IMR-90 (cell line): ENCODE measurements at places on chromosomes 1 and 21. TPM values are rescaled to one million over a fixed set of nuclear protein-coding genes. Genes with fewer than 3 reads are reported as not detected.
A peak's percentile ranks its signal among the peaks of the same experiment; 100 is the strongest.

Gene TNFSF4
- 10.8 and 13.4 TPM in 2 replicates for polyA plus RNA-seq

Gene SPOCD1
- polyA plus RNA-seq: 132 and 135 TPM in 2 replicates

DNA sequence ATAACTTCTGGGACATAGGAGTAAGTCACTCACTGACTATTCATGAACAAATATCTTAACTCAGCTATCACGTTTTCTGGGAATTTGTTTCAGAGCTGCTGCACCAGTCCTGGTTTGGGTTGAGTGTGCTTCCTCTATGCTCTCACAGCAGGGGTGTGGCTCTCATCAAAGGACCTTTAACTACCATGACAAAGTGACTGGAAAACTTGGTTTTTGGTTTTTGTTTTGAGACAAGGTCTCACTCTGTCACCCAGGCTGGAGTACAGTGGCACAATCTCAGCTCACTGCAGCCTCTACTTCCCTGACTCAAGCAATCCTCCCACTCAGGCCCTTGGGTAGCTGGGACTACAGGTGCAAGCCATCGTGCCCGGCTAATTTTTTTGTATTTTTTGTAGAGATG, 4.1 kb downstream of the ILDR2 start:
- H3K27ac ChIP-seq: no peak overlapping the region
- no peaks in the 10 kb centered on the region for H3K36me3 ChIP-seq
- H3K4me3 ChIP-seq: no peak overlapping the region
- H3K27me3 ChIP-seq: peaks cover 32% of the 10 kb centered on the region
- no peaks in the 10 kb centered on the region for H3K4me1 ChIP-seq
- no peak for DNase-seq

GRCh38 chr1:191671236-191671635, 487.0 kb upstream of the RGS18 start:
- H3K36me3 ChIP-seq: no peaks in the 10 kb centered on the region
- DNase-seq: peak; percentile 62
- no peak overlapping the region for H3K27ac ChIP-seq
- no peak overlapping the region for H3K4me3 ChIP-seq
- H3K27me3 ChIP-seq: no peaks in the 10 kb centered on the region

DNA sequence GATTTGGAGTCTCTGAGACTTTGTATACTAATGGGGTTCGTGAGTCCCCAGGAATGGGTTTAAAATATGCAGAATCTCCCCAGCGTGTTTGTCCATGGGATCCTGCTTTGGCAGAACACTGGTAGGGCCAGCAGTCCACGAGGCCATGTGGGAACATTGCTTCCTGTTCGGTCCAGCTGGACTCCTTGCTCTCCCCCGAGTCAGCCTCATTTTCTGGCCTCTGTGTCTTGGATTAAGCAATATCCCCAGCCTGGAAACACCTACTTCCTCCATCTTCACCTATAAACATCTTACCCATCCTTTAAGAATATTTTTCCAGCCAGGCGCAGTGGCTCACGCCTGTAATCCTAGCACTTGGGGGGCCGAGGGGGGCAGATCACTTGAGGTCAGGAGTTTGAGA, 142.4 kb downstream of the NAV1 start:
- no peaks in the 10 kb centered on the region for H3K27me3 ChIP-seq
- H3K4me1 ChIP-seq: peaks cover 25% of the 10 kb centered on the region
- no peak for DNase-seq
- no peaks in the 10 kb centered on the region; the same call in none of the 2 replicates for H3K36me3 ChIP-seq
